Activated naive CD8-positive, alpha-beta T cell treated with anti-CD3 and anti-CD28 coated beads for 36 hours (primary cell): ENCODE measurements at places on chromosomes 6 and 20. TPM values are rescaled to one million over a fixed set of nuclear protein-coding genes. Genes with fewer than 3 reads are reported as not detected.
A peak's percentile ranks its signal among the peaks of the same experiment; 100 is the strongest.

Gene ECI2
- 45.0 TPM for total RNA-seq

Gene IL17A
- not detected for total RNA-seq

Gene GMEB2
- total RNA-seq: 13.8 TPM

Gene SLCO4A1
- 55.0 TPM for total RNA-seq

Gene FLRT3
- not detected for total RNA-seq

- DNase-seq: no peak
- peaks cover 15% of the 10 kb centered on the region for H3K27me3 ChIP-seq
- H3K27ac ChIP-seq: no peak overlapping the region
- no peaks in the 10 kb centered on the region for H3K36me3 ChIP-seq
Observed at GRCh38 chr6:3336859-3337515, 78.2 kb downstream of the PSMG4 start.

- no peaks in the 10 kb centered on the region for H3K36me3 ChIP-seq
- DNase-seq: no peak
- peaks cover 5% of the 10 kb centered on the region for H3K4me1 ChIP-seq
- H3K27me3 ChIP-seq: peaks cover 7% of the 10 kb centered on the region
- H3K27ac ChIP-seq: no peak overlapping the region
Observed at GRCh38 chr20:38220587-38221118, 39.9 kb downstream of the KIAA1755 start.

DNA sequence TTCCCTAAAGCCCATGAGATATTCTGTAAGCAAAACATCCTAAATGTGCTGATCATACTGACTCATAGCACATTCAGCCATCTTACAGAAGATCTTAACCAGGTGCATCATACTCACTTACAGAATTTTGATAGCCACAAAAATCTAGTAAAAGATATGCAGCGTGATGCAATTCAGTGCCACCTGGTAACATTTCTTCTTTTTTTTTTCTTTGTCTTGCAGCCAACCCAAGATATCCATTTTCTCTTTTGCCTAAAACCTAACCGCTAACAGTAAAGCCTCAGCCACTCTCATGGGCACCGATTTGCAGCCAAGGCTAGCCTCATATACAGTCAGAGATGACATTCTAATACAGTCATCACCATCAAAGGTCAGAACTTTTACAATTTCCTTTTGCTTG lies 293.3 kb downstream of the HACE1 start:
- no peaks in the 10 kb centered on the region for H3K36me3 ChIP-seq
- no peak overlapping the region for H3K4me3 ChIP-seq
- no peaks in the 10 kb centered on the region for H3K4me1 ChIP-seq
- H3K27me3 ChIP-seq: no peaks in the 10 kb centered on the region
- no peak for DNase-seq

GRCh38 chr20:1197801-1198200 lies 5.5 kb upstream of the C20orf202 start:
- H3K27ac ChIP-seq: no peak overlapping the region
- no peaks in the 10 kb centered on the region for H3K27me3 ChIP-seq
- no peak for DNase-seq
- H3K36me3 ChIP-seq: no peaks in the 10 kb centered on the region

DNA sequence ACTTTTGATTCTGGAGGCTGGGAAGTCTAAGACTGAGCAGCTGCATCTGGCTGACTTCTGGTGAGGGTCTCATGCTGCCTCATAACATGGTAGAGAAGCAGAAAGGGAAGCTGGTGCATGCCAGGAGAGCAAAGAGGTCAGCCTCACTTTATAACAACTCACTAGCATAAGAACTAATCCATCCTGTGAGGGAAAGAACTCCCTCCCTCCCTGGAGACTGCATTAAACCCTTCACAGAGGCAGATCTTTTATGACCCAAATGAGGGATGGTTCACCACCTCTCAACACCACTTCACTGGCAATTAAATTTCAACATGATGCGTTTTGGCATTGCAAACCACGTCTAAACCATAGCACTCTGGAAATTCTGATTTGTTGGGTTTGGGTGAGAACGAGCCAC lies 33.9 kb downstream of the STXBP5 start:
- H3K27me3 ChIP-seq: no peaks in the 10 kb centered on the region
- no peak overlapping the region for H3K4me3 ChIP-seq
- H3K4me1 ChIP-seq: no peaks in the 10 kb centered on the region
- H3K27ac ChIP-seq: no peak overlapping the region

DNA sequence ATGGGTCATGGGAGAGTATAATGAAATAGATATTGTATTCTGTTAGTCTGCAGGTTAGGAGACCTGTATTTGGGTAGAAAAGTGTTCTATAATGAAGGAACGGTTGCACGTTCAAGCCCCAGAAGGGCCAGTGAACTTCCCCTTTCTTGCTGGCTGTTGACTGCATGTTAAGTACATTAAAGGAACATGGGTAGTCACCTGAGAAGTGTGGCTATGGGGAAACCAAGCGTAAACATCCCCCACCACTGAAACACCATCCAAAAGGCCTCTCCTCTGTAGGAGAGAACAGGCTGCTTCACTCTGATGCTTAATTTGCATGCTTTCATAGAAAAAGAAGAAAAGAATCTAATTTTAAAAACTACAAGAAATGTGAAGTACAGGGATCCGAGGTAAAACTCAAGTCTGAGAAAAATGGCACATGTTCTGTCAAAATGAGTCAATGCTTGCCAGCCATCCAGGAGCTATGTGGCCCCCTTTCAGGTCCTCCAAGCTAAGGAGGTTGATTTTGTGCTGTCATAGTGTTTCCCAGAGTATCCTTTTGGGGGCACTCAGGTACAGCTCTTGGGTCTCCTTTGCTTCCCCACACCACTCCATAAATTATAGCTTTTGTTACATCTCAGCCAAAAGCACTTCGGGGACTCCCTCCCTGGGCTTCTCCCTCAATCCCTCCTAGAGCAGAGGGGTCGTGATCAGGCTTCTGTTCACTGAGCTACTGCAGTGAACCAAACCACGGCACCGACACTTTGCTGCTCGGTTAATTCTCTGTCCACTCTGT lies 283.7 kb upstream of the AGPAT4 start:
- no peaks in the 10 kb centered on the region for H3K27me3 ChIP-seq
- H3K4me1 ChIP-seq: no peaks in the 10 kb centered on the region
- H3K27ac ChIP-seq: no peak overlapping the region
- no peak overlapping the region for H3K4me3 ChIP-seq
- no peak for DNase-seq

DNA sequence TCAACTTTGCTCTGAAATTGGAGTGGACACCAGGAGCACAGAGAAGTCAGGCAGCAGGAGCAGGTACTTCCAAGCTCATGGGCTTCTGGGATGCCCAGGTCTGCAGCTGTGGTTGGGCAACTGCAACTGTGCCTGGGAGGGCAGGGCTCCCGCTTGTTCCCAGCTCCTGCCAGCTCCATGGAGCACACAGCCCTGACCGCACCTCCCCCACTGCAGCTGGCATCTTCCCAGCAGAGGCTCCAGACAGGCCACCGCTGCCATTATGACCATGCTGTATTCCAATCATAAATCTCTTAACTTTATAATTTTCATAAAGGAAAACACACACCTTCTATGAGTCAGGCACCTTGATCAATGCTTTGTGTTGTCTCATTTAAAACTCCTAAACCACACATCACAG lies 36.9 kb downstream of the STK38 start:
- DNase-seq: no peak
- H3K27ac ChIP-seq: no peak overlapping the region
- no peak overlapping the region for H3K4me3 ChIP-seq

DNA sequence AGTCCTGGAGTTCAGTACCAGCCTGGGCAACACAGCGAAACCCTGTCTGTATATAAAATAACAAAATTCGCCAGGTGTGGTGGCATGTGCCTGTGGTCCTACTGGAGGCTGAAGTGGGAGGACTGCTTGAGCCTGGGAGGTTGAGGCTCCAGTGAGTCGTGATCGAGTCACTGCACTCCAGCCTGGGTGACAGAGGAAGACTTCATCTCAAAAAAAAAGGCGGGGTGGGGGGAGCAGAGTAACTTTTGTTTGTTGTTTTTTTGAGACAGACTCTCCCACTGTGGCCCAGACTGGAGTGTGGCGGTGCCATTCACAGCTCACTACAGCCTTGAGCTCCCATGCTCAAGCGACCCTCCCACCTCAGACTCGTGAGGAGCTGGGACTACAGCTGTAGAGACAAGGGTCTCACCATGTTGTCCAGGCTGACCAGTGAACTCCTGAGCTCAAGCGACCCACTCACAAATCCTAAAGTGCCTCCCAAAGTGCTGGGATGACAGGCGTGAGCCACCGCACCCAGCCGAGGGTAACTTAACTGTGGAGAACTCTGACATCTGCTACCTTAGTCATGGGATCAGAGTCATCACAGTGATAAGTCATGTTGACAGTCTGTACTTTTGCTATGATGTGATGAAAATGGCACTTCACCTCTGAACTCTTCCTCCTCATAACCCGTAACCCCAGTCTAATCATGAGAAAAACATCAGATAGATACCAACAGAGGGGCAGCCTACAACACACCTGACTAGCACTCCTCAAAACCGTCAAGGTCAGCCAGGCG lies 16.5 kb downstream of the PEDS1 start:
- H3K36me3 ChIP-seq: peaks cover 5% of the 10 kb centered on the region
- peaks cover 17% of the 10 kb centered on the region for H3K4me1 ChIP-seq
- H3K4me3 ChIP-seq: no peak overlapping the region
- peak overlapping the region; percentile 16 for H3K27ac ChIP-seq
- DNase-seq: no peak
